NCI-H748 treated with DMSO at 0.1 percent for 48 hours (cell line): ENCODE measurements at places on chromosomes 5 and 9.

GRCh38 chr9:137045294-137046087 is 486 bp downstream of the NPDC1 start:
- DNase-seq, result no peak

GRCh38 chr9:90288275-90288639 is 354.4 kb downstream of the DIRAS2 start:
- DNase-seq, result no peak

GRCh38 chr9:13885258-13885657 is 428.7 kb downstream of the NFIB start:
- DNase-seq, result no peak

- no peak for DNase-seq
These were observed 45.9 kb downstream of the OTULIN start for GRCh38 chr5:14710313-14710994.

GRCh38 chr9:10903969-10904368 is 291.2 kb upstream of the PTPRD start:
- DNase-seq, result no peak
